ENCODE measurements at places on chromosomes 2 and 18.

DNA sequence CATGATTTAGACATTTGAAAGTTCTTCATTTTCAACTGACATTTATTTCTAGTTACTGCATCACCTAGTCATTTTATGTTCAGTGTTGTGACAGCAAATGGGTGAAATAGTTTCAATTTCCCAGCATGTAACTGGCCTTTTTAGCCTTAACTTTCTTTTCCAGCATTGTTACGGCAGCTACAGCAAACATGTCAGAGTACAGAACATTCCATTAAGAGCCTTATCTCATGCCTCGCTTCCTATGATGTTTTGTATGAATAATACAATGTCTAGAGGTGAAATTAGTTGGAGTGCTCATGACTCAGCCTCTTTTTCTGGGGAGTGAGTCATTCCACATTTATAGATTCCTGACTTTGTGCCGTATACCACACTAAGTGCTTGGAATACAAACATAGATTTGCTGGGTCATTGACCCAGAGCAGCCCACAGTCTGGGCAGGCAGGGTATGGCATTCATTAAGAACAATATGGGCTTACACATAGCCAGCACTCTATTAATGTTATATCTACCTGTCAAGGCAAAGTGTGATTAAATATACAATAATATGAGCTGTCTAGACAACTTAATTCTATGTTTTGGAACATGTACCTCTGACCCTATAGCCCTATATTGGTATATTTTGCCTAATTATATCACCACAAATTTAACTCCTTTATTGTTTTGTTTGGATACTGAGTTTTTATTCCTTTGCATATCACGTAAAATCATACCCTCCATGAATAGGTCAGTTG lies 72.2 kb downstream of the MAP2 start:
- peak; percentile 52 for DNase-seq

GRCh38 chr18:22913861-22914260 lies 19.3 kb upstream of the RBBP8 start:
- DNase-seq: no peak

DNA sequence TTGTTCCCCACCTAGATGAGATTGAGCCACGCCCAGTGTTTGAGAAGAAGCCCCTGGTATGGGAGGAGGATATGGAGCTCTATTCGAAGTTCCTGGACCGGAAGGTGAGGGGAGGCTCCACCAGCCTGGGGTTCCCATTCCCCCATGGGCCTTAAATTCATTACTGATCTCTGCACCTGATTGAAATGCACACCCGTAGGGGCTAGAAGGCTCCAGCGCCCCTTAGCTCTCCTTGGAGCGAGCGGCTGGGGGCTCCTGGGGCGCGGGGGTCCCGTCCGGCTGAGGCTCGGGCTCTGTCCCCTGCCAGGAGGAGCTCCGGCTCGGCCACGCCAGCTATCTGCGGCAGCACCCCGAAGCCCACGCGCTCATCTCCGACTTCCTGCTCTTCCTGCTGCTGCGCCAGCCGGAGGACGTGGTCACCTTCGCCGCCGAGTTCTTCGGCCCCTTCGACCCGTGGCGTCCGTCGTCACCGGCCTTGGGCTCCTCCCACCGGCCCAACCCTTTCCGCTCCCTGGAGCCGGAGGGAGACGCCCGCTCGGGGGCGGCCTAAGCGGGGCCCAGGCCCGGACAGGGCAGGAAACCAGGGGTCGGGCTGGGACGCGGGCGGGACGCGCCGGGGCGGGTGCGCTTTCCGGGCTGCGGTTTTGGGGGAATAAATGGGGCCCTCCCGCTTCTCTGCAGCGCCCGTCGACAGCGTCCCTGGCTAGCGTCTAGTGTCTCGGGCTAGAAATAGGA lies 10.9 kb downstream of the CATIP start:
- DNase-seq: peak; percentile 98

- peak; percentile 51 for DNase-seq
Observed at GRCh38 chr2:238513346-238513745, 86.6 kb downstream of the ASB1 start.

DNA sequence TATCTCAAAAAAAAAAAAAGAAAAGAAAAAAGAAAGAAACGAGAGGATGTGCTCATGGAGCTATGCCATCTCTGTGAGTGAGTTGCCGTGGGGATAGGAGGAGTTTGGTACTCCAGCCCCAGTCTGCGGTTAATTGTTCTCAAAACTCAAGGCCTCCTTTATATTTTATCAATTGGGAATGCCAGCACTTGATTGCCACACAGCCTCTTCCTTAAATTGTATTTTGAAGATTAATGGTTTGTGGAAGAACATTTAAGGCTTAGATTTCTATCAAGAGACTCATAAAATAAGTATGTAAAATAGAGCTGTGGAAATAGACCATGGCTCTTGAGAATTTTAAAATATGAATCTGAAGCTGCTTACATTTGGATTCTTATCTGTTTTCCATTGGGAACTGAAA lies 29.8 kb downstream of the KCNE4 start:
- DNase-seq: no peak

DNA sequence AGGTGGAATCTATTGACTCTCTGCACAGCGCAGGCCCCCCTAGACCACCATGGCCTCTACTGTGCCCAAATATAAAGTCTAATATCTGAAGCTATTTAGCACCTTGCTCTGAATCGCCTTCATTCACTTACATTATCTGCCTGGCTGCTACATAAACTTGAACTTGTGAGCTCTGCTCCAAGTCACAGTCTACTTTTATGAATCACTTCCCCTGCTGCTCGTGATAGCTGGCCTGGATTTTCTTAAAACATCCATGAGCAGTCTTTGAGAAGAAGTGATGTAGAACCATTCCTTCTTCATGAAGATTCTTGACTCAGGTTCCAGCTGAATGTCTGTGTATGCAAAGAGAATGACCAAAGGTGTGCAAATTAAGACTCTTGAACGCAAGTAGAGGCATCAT lies 359.5 kb downstream of the RND3 start:
- DNase-seq: no peak

DNA sequence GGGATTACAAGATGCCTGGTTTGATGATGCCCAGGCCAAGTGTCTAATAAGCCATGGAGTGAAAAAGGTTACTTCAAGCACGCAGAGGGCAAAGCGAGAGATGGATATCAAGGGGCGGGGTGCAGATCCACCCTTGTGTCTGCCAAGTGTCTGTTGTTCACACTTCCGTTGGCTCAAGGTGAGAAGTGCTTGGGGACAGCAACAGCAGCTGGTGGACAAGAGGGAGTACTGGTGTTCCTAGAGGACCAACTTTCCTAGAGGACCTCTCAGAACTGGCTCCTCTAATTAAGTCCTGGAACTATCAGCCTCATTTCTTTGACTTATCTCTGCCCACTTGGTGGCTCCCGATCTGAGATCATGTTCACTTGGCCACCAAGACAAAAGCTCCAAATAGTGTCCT lies 299.1 kb downstream of the PRKCE start:
- DNase-seq: no peak

- DNase-seq: peak; percentile 54
Observed at GRCh38 chr2:120177001-120177621, 46.1 kb downstream of the TMEM185B start.

DNA sequence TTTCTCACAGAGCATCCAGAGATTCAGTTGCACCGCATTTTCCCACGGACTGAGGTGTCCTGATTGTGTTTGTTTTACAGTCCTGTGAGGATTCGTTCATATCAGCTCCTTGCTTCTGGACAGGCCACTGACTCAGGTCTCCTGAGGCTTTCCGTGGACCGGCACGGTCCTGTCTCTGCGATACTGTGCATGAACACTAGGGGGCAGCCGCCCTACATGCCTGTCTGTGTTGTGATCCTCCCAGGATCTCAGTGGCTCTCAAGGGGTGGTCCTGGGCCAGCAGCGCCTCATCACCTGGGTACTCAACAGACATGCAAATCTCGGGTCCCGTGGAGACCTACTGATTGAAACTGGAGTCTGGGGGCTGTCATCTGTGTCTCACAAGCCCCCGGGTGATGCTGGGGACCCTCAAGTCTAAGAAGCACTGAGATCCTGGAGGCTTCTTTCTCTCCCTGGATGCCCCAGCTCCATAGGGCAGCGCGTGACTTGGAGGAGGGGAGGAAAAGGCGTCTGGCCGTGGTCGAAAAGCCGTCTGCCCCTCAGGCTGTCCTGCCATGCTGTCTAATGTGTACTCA lies 28.9 kb downstream of the IL1R2 start:
- peak; percentile 61 for DNase-seq

- no peak for DNase-seq
Observed at GRCh38 chr2:216215658-216216390, 106.7 kb downstream of the XRCC5 start.

DNA sequence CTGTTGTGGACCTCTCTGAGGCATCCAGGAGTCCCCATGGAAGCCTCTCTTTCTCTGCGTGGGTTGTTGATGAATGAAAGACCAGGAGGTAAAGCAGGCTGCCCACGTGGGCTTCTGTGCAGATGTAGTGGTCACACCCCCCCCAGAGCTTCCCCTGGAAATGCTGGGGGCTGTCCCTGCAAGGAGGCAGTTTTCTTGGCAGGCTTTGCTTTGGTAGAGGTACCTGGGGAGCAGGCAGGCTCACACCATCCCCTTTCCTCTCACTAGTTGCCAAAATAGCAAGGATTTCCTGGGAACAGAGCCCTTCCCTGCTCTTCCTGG lies 97.6 kb upstream of the MAP3K20 start:
- DNase-seq: no peak

DNA sequence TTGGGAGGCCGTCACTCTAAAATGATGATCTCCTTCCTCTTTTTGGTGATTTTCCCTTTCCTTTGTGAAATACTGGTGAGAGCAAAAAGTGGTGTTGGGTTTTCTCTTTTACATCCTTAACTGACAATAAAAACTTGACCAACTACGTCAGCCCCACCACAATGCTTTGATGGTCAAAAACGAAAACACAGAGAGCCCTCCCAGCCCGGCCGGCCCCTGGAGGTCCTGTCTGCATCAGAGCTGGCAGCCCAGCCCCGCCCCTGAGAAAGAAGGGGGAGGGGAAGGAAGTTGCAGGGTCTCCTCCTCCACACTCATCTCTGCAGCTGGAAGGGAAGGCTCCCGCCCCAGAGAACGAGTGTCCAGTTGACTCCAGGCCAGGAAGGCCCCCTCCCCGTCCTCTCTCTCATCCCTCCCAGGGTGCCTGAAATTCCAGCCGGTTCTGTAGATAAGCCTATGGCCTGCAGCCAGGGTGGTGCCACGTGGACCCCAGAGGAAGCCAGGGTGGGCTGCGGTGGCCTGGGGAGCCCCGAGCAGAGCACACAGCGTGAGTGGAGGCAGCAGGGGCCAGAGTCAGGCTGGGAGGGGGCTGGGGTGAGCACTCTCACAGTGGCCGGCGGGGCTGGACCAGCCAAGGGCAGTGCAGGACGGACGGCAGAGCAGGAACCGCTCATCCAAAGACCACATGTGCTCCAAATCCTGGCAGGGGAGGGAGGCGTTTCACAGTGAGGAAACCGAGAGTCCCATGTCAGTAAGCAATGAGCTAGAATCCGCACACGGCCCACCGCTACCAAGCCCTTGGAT lies 19.8 kb downstream of the BIN1 start:
- DNase-seq: peak; percentile 69

- no peak for DNase-seq
Observed at GRCh38 chr2:168392024-168392423, 64.0 kb upstream of the CERS6 start.

DNA sequence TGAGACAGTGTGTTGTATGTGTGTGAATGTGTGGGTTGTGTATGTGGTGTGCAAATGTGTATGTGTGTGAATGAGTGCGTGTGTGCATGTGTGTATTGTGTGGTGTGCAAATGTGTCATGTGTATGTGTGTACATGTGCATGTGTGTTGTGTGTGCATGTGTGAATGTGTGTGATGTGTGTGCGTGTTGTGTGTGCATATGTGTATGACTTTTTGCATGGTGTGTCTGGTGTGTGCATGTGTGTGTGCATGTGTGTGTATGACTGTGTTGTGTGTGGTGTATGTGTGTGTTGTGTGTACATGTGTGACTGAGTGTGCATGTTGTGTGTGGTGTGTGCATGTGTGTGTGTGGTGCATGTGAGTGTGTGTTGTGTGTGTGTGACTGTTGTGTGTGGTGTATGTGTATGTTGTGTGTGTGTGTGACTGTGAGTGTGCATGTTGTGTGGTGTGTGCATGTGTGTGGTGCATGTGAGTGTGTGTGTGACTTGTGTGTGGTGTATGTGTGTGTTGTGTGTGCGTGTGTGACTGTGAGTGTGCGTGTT lies 268.3 kb downstream of the DCDC2C start:
- no peak for DNase-seq

GRCh38 chr2:241050624-241051577 lies 51.2 kb downstream of the MTERF4 start:
- no peak for DNase-seq

GRCh38 chr2:230413479-230413878 lies 2.5 kb upstream of the SP100 start:
- DNase-seq: no peak

DNA sequence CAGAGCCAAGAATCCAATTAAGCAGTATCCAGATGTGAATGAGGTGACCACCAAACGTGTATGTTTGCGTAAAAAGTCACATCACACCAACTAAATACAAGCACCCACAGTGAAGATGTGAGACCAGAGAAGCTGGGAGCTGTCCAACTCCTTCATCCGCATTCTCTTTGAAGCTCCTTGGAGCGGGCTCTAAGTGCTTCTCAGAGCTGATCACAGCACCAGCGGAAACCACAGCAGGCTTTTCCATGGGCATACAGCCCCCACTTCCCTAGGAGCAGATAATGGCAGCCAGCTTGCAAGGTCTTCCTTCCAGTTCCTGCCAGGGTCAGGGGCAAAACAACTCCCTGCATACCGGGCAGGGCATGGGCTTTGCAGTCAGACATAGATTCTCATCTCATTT lies 36.4 kb downstream of the REEP1 start:
- no peak for DNase-seq

DNA sequence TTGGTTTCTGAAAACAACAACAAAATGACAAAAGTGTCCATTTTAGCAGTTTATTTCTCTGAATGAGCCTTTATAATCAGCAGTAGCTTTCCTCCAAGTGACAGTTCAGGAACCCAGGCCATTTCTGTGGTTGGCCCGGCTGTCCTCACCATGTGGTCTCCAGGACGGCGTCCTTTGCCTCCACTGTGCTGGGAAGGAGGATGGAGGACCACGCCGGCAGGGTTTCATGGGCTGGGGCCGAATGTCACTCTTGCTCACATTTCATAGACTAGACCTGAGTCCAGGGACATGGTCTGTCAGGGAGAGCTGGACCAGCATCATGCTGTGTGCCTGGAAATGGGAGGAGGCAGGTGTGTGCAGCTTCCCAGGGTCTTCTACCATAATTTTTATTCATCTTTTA lies 50.9 kb downstream of the ARHGEF4 start:
- no peak for DNase-seq

- DNase-seq: no peak
Observed at GRCh38 chr2:187143537-187143936, 294.6 kb upstream of the ZSWIM2 start.

GRCh38 chr18:28062443-28062842 lies 114.5 kb downstream of the CDH2 start:
- DNase-seq: no peak

Measured in inflammatory macrophage treated with lipopolysaccharide for 1 hour (primary cell).